ENCODE measurements at places on chromosomes 16 and 17.

DNA sequence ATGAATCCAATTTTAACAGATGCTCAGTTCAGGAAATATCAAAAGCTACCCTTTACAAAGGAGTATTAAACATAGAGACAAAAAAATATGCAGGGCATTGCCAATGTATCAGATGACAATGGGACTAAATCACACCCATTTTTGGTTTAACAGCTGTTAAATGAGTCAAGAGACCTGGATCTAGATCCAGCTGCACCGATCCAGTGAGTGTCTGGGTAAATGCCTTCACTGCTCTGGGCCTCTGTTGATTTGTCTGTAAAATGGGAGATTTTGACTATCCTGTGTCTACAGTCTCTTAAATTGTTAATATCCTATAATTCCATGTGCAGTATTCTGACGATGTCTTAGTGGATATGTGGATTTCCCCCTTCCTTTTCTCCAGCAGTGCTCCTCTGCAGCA is 16.4 kb downstream of the KRT23 start:
- no peak for DNase-seq

DNA sequence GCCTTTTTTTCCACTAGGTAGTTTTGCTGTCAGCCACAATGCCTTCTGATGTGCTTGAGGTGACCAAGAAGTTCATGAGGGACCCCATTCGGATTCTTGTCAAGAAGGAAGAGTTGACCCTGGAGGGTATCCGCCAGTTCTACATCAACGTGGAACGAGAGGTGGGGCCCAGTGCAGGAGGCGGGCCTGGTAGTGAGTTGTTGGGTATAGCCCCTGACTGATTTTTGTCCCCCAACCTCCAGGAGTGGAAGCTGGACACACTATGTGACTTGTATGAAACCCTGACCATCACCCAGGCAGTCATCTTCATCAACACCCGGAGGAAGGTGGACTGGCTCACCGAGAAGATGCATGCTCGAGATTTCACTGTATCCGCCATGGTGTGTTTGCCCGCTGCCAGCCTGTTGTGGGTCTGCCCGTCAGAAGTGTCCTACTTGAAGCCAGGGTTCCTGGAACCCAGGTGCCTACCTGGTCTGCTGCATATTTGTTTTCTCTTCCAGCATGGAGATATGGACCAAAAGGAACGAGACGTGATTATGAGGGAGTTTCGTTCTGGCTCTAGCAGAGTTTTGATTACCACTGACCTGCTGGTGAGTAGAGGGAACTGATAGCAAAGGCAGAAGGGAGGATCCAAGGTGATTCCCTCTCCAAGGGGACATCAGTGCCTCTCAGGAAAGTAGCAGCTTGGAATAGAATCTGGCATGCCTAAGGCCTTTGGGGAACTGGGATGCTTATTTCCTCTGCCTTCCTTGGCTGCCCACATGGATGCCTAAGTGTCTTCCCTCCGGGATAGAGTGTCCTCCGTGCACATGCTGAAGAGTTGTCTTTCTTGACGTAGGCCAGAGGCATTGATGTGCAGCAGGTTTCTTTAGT is 1.9 kb upstream of the CD68 start:
- no peak for DNase-seq

DNA sequence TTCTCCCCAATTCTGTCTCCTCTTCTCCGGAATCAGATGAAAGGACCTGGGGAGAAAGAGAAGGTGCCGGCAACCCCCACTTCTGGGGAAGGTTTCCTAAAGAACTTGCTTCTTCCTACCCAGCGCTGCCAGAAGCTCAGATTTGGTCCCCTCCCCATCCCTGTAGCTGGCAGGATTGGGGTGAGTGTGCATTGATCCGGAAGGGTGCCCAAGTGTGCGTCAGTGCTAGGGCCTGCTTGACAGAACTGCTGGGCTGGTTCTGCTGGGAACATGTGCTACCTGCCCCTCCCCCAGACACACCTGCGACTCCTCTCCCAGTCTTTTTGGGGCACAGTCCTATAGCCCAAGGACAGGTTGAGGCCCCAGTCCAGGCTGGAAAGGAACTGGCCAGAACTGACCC is 3.3 kb downstream of the ARL4D start:
- no peak for DNase-seq

- no peak for DNase-seq
These were observed 792 bp downstream of the SECTM1 start for GRCh38 chr17:82332669-82333278.

DNA sequence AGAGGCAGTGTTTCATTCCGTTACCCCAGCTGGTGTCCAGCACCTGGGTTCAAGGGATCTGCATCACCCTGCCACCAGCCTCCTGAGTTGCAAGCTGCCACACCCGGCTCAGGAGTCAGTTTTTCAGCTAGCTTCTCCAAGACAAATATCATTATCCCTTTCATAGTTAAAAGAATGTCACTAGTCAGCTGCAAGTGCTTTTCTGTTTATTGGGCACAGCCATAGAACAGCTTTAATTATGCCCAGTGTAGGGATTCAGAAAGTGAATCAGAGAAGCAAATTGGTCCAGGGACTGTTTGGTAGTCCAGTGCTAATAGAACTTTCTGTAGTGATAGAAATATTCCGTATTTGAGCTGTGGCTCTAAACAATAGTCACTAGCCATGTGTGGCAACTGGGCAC is 2.9 kb upstream of the AOC3 start:
- DNase-seq: no peak

DNA sequence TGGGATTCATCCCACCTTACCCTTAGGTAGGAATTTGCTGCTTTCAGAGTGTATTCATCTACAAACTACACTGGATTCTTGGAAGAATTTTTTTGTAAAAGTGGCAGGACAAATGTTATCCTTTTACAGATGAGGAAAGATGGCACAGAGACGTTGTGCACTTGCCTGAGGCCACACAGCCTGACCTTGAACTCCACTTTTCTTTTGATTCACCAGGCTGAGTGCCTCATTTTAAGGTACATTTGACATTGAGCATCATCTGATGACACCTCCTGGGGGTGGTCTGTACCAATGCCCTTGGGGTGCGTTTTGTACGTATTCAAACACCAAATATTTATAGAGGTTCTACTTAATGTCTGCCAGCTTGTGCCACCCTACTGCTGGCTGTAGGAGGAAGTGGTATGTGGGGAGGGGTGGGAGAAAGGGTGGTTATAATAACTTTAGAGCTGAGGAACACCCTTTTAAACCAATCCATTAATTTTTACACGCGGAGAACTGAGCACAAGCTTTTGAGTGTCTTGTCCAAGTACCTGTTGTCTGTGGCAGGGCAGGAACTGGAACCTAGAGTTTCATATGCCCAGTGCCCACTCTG is 29.1 kb downstream of the HS3ST3B1 start:
- no peak for DNase-seq

DNA sequence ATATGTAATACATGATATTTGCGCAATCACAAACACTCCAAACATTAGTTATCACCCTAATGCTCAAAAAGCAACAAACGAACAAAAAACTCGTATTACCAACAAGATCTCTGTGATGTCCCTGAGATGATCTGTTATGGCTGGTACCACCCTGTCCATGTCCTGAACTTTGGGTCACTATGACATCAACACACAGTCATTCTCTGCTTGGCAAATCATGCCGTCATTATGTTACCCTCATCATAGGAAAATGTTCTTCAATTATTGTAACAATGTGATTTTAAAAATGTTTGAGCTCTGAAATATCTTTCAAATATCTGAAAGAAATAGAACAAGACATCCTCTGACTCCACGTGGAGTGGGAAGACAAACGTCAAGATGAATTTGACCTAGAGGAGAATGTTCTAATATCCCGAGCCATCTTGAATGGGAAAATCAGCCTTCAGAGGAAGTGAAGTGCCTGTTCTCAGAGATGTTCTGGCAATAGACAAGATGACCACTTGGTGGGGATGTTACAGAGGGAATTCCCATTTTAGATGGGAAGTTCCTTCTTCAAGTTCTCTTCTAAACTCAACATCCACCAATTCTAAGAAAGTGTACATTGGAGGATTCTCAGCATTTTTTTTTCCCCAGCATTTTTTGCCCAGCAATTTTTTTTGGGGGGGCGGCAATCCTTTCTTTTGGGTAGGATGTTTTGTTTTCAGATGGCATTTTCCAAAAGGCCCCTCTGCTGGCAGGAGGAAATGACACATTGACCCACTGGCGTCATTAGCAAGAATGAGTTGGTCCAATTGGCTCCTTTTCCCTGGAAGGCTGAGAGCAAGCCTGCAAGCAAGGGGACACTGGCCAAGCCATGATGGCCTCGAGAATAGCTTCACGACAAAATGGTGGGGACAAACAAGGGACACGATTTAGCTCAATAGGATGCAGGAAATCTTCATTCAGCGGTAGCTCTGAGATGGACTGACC is 3.7 kb upstream of the HSD17B2 start:
- no peak for DNase-seq
